ENCODE measurements at places on chromosomes 6 and 20. TPM values are rescaled to one million over a fixed set of nuclear protein-coding genes. Genes with fewer than 3 reads are reported as not detected.

Gene RBL1
- 51.4 TPM for total RNA-seq

Gene BMP5
- not detected for total RNA-seq

Gene NINL
- 3.2 TPM for total RNA-seq

Gene CALHM6
- total RNA-seq = 86.6 TPM

Gene POLR1C
- total RNA-seq = 40.1 TPM
